ENCODE measurements at places on chromosomes 6 and 20.

GRCh38 chr20:9352739-9353138 lies 161.7 kb upstream of the LAMP5 start:
- DNase-seq = no peak

DNA sequence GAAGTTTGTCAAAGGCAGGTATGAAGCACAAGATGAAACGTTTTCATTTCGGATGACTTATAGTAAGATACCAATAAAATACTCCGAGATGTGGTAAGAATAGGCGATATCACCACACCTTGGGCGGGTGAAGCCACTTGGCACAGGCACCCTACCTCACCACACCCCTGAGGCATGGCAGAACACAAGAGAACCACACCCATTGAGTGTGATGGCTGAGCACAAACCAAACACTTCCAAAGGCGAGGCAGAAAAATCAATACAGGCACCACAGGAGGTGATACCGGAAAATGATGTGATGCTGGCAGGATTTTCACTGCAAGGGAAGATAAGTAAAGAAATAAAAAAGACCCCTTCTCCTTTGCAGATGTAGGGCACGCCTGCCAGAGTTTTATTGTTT lies 332.9 kb upstream of the PRDM1 start:
- no peak for DNase-seq

DNA sequence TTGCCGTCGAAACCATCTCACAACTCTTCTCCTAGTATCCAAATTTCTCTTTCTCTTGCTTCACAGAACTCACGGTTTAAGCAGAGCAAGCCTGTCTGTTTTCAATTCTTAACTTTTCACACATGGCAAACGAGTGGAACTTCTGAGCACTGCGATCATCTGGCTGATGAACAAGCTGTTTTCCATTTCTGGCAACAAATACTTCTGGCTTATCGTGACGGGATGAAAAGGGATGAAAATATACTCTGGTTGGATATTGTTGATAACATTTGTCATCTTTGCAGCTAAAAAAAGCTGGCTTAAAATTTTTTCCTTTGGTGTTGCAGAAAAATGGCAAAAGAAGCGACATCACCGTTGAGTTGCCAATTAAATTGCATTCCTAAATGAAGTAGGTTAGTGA lies 515.2 kb upstream of the JARID2 start:
- no peak for DNase-seq

DNA sequence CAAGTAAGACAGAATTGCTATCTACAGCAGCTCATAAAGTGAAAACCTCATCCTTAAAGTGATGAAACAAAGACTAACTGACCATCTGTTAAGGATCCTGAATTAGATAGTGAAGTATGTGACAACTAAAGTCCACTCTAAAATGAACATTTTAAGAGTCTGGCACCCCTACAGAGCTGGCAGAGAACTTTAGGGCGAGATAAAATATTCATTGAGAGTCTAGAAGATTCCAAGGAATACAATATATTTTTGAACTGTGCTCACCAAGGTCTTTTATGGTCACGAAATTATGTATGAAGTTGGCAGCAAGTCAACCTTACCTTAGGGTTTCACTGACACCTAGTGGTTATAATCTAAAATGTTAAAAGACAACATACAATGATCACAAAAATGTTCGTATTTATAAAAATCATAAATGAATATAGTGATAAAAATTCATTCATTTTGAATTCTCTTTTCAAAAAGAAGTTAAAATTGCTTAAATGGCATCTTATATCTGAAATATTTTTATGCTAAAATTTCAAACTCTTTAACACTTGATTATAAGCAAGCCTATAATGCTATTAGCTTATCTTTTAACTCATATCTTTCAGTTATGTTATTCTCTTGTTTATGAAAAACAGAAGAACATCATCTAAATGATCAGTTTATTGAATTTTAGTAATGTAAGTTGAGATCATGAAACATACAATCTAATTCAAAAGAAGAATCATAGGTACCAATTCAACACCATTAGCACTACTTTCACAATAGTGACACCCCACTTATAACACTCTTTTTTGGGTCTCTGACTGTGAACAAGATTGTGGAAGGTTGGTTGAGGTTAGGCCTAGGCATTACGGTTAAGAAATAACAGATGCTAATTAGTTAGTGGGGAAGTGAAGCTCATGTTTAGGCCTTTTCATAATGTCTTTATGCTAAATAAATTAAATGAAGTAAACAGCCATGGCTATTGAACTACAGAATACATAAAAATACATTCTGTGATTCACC lies 27.5 kb downstream of the RSPH3 start:
- DNase-seq = no peak

DNA sequence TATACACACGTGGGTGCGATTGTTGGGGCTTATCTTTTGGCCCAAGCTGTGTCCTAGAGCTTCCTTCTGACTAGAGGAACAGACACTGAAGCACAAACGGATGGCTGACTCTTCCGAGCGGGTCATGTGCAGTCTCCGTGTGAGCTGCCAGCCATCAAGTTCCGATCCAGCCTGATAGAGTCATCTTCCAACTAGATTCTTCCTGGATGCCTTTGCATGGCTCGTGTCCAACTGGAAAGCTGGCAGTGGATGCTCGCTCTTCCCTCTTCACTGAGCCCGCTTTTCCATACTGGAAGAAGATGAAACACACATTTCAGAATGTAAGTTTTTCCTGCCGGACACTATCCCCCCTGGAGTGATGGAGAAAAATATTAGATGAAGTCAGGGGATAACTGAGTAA lies 148.1 kb downstream of the SCML4 start:
- DNase-seq = no peak

DNA sequence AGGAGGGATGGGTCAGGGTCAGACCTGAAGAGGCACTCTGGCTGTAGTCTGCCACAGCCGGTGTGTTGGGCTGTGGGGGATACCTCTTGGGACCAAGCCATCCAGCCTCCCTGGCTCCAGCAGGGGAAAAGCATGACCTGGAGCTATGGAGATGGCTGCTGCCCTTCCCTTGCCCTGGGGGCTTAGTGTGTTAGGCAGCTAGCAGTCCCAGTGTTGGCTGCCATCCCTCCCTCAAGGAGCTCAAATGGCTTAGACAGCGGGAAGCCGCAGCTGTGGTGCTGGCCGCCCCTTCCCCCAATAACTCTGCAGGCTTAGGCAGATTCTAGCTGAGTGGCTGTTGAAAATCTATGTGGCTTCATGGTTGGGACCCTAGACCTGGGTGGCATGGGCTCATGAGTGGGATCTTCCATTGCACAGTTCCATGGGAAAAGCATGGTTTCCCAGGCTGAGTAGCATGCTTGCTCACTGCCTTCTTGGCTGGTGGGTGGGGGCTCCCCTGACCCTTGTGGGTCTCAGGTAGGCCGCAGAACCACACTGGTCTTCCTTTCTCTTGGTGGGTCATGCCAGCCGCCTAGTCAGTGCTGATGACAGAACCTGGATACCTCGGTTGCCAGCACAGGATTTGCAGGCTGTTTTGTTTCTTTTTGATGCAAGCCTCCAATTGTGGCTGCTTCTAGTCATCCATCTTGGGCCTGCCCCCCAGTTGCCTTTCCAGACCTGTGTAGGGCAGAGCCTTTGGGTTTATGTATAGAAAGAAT lies 69.0 kb upstream of the AHI1 start:
- DNase-seq = no peak

GRCh38 chr6:105109955-105110895 lies 69.6 kb downstream of the POPDC3 start:
- DNase-seq = no peak

DNA sequence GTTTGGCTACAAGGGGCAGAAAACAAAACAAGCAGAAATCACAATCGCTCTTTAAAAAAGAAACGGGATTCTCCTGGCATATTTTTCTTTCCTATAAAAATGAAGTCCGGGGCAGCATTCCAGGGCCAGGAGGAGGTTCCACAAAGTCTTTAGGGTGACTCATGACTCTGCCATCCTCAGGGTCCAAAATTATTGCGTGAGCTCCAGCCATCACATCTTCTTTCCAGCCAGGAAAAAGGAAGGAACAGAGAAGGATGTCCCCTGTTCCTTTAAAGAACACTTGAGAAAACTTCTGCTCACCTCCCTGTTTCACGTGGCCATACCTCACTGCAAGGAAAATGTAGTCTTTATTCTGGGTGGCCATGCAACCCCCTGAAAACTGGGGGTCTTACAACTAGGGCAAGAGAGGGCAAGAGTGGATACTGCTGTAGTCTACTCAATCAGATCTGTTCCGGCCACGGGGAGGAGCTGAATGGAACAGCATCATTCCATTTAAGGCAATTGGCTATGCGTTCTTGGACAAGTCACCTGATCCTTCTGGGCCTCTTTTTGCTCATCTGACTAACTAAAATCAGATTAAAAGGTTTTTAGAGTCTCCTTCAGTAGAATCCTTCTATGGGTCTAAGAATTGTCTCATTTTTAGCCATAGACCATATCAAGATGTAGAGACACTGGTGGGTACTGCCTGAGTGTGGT lies 49.4 kb downstream of the CTCFL start:
- no peak for DNase-seq

GRCh38 chr6:16006681-16007080 lies 122.2 kb upstream of the MYLIP start:
- no peak for DNase-seq

GRCh38 chr20:9508240-9508661 lies 6.1 kb upstream of the LAMP5 start:
- DNase-seq = no peak

- DNase-seq = no peak
These were observed 178.8 kb downstream of the SCP2D1 start for GRCh38 chr20:18992418-18992817.

GRCh38 chr20:25296094-25297093 lies 48.5 kb downstream of the PYGB start:
- DNase-seq = no peak

DNA sequence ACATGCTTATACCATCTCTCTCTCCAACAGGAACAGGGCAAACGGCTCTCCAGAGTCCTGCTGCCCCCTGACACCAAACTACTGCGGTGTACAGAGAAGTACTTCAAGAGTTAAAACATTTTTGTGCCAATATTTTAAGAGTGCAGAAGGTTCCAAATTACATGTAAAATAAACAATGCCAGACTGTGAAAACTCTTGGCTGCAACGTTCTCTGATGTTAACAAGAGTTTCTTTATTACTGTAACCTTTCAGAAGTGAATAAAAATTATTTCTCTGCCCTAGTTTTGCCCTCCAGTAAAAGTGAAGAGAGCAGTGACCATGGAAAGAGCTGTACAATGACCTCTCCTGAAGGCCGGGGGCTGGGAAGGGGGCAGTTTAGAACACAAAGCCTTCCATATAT lies 41.4 kb upstream of the FAM83C start:
- no peak for DNase-seq

GRCh38 chr6:25639653-25640052 lies 12.4 kb upstream of the SCGN start:
- DNase-seq = no peak

- DNase-seq = no peak
These were observed 21.9 kb upstream of the PNRC1 start for GRCh38 chr6:89058627-89059026.

DNA sequence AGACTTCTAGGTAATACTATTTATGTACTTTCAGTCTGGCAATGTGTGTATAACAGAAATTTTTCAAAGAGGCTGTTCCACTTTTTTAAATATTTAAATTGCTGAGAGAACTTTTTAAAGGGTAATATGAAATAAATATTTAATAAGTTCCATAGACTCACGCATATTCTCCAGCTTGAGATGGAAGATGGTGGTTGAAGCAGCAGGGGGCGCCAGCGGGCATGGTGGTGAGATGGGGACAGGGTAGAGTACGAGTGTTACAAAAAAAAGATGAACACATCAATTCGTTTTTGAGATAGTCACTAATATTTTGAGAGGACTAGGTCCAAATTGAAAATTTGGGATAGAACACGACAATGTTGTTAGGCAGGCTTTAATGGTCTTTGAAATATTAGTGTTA lies 68.4 kb downstream of the RSPO3 start:
- DNase-seq = no peak

GRCh38 chr6:41040101-41040939 lies 1.3 kb upstream of the UNC5CL start:
- DNase-seq = no peak

DNA sequence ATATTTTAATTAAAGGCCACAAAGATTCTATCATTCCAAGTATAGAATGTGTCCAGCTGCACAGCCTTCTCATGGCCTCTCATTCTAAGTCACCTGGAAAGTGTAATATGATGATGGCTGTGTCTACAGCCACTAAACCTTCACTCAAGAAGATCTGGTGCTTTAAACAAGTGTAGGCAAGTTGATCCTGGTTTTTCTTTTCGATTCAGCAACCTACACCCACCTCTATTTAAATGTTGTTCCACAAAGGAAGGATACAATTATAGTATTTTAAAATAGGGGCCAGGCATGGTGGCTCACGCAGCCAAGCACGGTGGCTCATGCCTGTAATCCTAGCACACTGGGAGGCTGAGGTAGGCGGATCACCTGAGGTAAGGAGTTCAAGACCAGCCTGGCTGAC lies 25.5 kb upstream of the DST start:
- DNase-seq = no peak

DNA sequence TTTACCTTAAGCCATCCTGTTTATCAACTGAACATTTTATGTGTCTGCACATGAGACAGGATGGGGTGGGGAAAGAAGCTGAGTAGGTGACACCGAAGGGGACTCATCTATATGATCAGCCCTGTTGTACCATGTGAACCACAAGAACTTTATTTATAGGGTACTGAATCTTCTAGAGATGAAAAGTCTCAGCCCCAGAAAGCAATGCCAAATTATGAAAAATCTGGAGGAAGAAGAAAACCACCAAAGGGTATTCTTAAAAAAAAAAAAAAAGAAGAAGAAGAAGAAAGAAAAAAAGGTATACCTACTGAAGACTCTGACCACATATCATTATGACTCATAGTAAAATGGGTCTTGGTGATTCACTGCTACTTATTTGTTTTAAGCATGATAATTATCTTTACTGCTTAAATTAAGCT lies 39.8 kb upstream of the HBS1L start:
- DNase-seq = no peak

- DNase-seq = no peak
These were observed 193.1 kb downstream of the DOK5 start for GRCh38 chr20:54668271-54669039.

DNA sequence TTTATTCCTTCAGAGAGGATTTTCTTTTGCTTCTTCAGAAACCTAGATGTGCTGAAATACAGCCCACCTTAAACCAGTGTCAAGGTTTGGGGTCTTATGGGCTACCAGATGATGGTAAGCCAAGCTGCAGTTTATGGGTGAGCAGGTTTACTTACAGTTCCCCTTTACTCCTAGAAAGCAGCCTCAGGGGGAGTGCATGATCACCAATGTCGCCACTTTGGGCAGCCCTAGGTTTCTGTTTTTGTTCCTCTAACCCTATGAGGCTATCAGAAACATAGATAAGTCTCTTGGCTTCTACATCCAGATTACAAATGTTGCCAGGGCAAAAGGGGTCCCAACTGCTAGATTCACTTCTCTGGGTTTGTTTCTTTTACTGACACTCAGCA lies 67.2 kb downstream of the TRIM27 start:
- no peak for DNase-seq

GRCh38 chr6:106759112-106759511 lies 129.7 kb downstream of the QRSL1 start:
- no peak for DNase-seq

- no peak for DNase-seq
These were observed 979.7 kb downstream of the TBC1D32 start for GRCh38 chr6:120354452-120355098.
